Left forelimb (tissue), 1 donor: ENCODE measurements at places on chromosomes 4 and X.

- DNase-seq: no peak
Observed at GRCh38 chr4:87179751-87180150, 40.7 kb downstream of the KLHL8 start.

GRCh38 chrX:112746812-112747595 lies 67.3 kb upstream of the LHFPL1 start:
- DNase-seq: no peak

DNA sequence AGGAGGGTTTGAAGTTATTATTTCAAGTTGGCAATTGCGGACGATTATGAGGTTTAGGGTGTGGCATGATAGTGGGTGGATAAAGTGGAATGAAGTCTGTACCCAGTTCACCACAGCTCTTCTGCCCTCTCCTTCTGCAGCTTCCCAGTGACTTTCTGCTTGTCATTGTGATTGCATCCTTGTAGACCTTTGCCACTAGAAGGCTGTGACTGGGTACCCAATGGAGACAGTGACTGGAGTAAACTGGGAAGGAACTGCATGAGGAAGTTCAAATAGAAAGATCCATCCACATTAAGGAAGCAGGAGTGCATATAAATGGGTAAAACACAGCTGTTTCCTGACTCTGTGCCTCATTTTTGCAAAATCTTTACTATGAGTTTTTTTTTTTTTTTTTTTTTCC lies 53.5 kb upstream of the SPANXN3 start:
- no peak for DNase-seq

GRCh38 chr4:3803475-3803847 lies 37.3 kb downstream of the ADRA2C start:
- no peak for DNase-seq

GRCh38 chr4:104500442-104500841 lies 5.7 kb upstream of the CXXC4 start:
- DNase-seq: no peak
